Esophagus squamous epithelium (tissue), 5 donors: ENCODE measurements at places on chromosomes 5 and 9.

GRCh38 chr9:137139468-137140150 lies 655 bp downstream of the GRIN1 start:
- H3K36me3 ChIP-seq: no peaks in the 10 kb centered on the region
- H3K27ac ChIP-seq: no peak overlapping the region
- no peaks in the 10 kb centered on the region for H3K27me3 ChIP-seq
- H3K4me1 ChIP-seq: no peaks in the 10 kb centered on the region
- H3K4me3 ChIP-seq: no peak overlapping the region
- DNase-seq: no peak

- H3K4me3 ChIP-seq: no peak overlapping the region
- H3K4me1 ChIP-seq: peaks cover 17% of the 10 kb centered on the region
- DNase-seq: no peak
- H3K27ac ChIP-seq: no peak overlapping the region
These were observed 46.6 kb upstream of the PRSS3 start for GRCh38 chr9:33748633-33749304.

- no peak overlapping the region for H3K27ac ChIP-seq
- H3K36me3 ChIP-seq: no peaks in the 10 kb centered on the region
- no peaks in the 10 kb centered on the region for H3K27me3 ChIP-seq
- H3K4me3 ChIP-seq: no peak overlapping the region
- H3K4me1 ChIP-seq: no peaks in the 10 kb centered on the region
- no peak for DNase-seq
These were observed 481.6 kb upstream of the KIF2A start for GRCh38 chr5:61824396-61824795.

GRCh38 chr9:127370672-127371648 lies 26.0 kb upstream of the SLC2A8 start:
- H3K27ac ChIP-seq: no peak overlapping the region
- DNase-seq: no peak
- no peaks in the 10 kb centered on the region for H3K27me3 ChIP-seq
- no peaks in the 10 kb centered on the region for H3K4me1 ChIP-seq

GRCh38 chr9:89175828-89176261 lies 2.8 kb downstream of the SHC3 start:
- no peak for DNase-seq
- no peak overlapping the region for H3K27ac ChIP-seq
- H3K27me3 ChIP-seq: no peaks in the 10 kb centered on the region

- H3K36me3 ChIP-seq: no peaks in the 10 kb centered on the region
- H3K4me1 ChIP-seq: peaks cover 16% of the 10 kb centered on the region
- H3K27me3 ChIP-seq: no peaks in the 10 kb centered on the region
- peak overlapping the region; percentile 66 for H3K27ac ChIP-seq
These were observed 36.1 kb upstream of the UBE2D2 start for GRCh38 chr5:139524940-139525585.

DNA sequence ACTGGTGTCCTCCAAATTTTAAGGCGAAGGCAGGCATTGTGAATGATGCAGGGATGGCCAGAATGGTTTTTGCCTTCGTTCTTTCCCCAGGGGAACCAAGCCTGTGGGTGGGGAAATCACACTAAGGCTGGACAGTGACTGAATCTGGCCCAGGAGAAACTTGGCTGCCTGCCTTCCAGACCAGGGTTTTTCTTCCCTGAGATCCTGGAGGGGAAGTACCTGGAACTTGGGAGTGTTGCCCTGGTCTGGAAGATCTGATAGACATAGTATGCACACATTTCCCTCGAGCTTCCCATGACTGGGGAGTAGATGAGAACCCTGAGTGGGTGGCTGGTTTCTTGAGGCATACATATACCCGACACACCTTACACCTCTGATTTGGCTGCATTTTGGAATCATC lies 664 bp upstream of the IL11RA start:
- H3K27ac ChIP-seq: peak overlapping the region; percentile 88
- H3K4me1 ChIP-seq: peaks cover 79% of the 10 kb centered on the region
- H3K27me3 ChIP-seq: no peaks in the 10 kb centered on the region
- no peaks in the 10 kb centered on the region for H3K36me3 ChIP-seq
- peak overlapping the region; percentile 33 for H3K4me3 ChIP-seq

GRCh38 chr5:134124289-134125038 lies 10.0 kb downstream of the TCF7 start:
- no peaks in the 10 kb centered on the region for H3K36me3 ChIP-seq
- peaks cover 6% of the 10 kb centered on the region for H3K4me1 ChIP-seq
- no peak for DNase-seq

GRCh38 chr9:71746023-71746757 lies 22.1 kb downstream of the CEMIP2 start:
- DNase-seq: no peak
- H3K27ac ChIP-seq: no peak overlapping the region
- peaks cover 10% of the 10 kb centered on the region for H3K4me1 ChIP-seq

DNA sequence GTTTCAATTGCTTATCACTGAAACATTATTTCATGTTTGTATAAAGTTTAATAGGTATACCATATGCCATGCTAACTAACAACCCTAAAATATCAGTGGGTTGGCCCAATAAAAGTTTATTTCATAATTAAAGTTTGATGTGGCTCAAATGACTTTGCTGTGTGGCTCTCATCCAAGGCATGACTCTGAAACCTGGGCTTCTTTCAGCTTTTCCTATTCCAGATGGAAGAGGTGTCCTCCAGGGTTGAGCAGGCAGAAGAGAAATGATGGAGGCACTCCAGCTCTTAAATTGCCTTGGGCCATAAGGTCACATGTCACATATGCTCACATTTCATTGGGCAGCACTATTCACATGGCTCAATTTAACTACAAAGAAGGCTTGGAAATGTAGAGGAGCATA lies 101.9 kb downstream of the MACIR start:
- no peak overlapping the region for H3K4me3 ChIP-seq
- H3K36me3 ChIP-seq: no peaks in the 10 kb centered on the region
- H3K27ac ChIP-seq: no peak overlapping the region
- no peak for DNase-seq
- no peaks in the 10 kb centered on the region for H3K4me1 ChIP-seq
- H3K27me3 ChIP-seq: no peaks in the 10 kb centered on the region

DNA sequence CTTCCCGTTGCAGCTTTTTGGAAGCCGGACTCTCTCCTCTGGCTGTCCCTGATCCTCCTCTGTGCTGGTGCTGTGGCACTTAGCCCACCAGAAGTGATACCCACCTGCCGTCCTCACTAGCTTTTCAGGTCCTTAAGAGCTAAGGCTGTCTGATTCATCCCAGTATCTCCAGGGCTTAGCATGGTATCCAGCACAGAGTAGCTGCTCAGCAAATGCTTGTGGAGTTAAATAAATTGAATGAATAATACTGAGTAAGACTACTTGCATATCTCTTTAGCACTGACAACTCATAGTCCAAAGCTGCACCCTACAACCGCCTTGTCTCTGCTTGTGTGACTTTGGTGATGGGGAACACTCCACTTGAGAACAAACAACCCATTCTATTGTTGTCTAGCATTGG lies 7.7 kb upstream of the XPA start:
- H3K36me3 ChIP-seq: no peaks in the 10 kb centered on the region
- DNase-seq: no peak
- H3K4me3 ChIP-seq: no peak overlapping the region
- H3K27ac ChIP-seq: no peak overlapping the region

DNA sequence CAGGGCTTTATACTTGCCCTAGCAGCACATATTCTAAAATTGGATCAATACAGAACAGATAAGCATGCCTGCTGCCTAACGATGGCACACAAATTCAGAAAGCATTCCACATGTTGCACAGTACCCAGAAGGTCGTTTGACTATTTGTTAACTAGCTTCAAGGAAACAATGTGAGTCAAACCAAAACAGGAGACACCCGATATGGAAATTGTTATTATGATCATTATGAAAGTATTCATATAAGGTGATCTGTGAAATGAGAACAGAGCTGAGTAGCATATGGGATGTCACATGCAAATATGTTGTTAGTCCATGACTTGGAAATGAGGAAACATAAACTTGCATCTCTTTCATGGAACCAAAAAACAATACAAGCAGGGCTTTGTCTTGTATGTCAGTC lies 56.3 kb upstream of the BICD2 start:
- no peak overlapping the region for H3K27ac ChIP-seq
- no peak overlapping the region for H3K4me3 ChIP-seq
- no peaks in the 10 kb centered on the region for H3K27me3 ChIP-seq
- H3K36me3 ChIP-seq: no peaks in the 10 kb centered on the region
- H3K4me1 ChIP-seq: no peaks in the 10 kb centered on the region

- no peaks in the 10 kb centered on the region for H3K36me3 ChIP-seq
- no peak for DNase-seq
- peaks cover 4% of the 10 kb centered on the region for H3K4me1 ChIP-seq
These were observed 53.3 kb upstream of the SPATA31D4 start for GRCh38 chr9:81874931-81875330.

- H3K4me1 ChIP-seq: peaks cover 12% of the 10 kb centered on the region
- H3K4me3 ChIP-seq: no peak overlapping the region
- no peak for DNase-seq
- peak overlapping the region; percentile 49 for H3K27ac ChIP-seq
These were observed 127.1 kb downstream of the ADAMTSL1 start for GRCh38 chr9:18601026-18601425.

GRCh38 chr5:117496801-117497200 lies 922.2 kb upstream of the SEMA6A start:
- H3K36me3 ChIP-seq: no peaks in the 10 kb centered on the region
- H3K27me3 ChIP-seq: no peaks in the 10 kb centered on the region
- H3K4me3 ChIP-seq: no peak overlapping the region
- no peaks in the 10 kb centered on the region for H3K4me1 ChIP-seq

GRCh38 chr5:131640043-131640856 lies 5.2 kb upstream of the RAPGEF6 start:
- H3K4me1 ChIP-seq: peaks cover 22% of the 10 kb centered on the region
- H3K27ac ChIP-seq: peak overlapping the region; percentile 41
- no peak for DNase-seq
- H3K4me3 ChIP-seq: no peak overlapping the region

- no peaks in the 10 kb centered on the region for H3K27me3 ChIP-seq
- peak overlapping the region; percentile 93 for H3K27ac ChIP-seq
- H3K4me1 ChIP-seq: no peaks in the 10 kb centered on the region
- peak overlapping the region; percentile 71 for H3K4me3 ChIP-seq
These were observed 460 bp downstream of the DMRTA1 start for GRCh38 chr9:22446950-22447617.
